ENCODE measurements at places on chromosomes 5 and 9. TPM values are rescaled to one million over a fixed set of nuclear protein-coding genes. Genes with fewer than 3 reads are reported as not detected.

The PCDH12 gene
- 14.6 TPM for total RNA-seq

The PCDHGA2 gene
- total RNA-seq: 5.7 TPM

The PCDHB16 gene
- total RNA-seq: 3.3 TPM

The TAF11L10 gene
- not detected for total RNA-seq

The TMEM174 gene
- not detected for total RNA-seq

The DPYSL3 gene
- 254 TPM for total RNA-seq

The CYLC2 gene
- total RNA-seq: not detected

The IRGM gene
- total RNA-seq: not detected

DNA sequence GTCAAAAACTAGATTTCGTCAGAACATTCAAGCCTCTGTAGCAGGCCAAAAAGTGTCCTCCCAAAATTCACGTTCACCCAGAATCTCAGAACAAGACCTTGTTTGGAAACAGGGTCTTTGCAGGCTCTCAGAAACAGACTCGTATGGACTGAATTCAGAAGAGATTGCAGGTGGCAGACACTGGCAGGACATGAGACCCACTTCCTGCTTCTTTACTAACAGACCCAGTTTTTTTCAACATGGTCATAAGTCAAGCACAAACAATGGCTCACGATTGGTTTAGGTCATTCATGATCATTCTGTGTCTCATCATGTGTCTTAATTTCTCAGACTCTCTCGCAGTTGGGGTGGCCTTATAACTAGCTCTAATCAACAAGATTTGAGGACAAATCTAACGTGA, 5.4 kb upstream of the TENT4A start:
- no peak for DNase-seq

DNA sequence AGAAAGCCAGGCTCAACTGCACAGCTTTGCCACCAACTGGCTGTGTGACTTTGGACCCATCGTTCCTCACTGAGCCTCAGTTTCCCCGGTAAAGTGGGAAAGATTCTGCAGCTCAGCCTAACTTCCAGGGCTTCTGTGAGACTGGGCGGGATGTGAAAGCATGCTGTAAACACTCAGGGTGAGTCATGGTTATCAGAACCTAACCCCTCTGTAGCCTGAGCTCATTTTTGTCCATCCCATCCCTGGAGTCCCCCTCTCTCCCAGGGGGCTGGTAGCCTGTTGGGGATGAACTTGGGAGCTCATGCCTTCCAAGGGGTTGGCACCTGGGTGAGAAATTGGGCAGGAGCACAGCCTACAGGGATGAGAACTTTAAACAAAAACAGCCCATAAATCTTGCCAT, 2.3 kb downstream of the CCDC69 start:
- DNase-seq: no peak

GRCh38 chr9:36597412-36598178, 24.9 kb downstream of the MELK start:
- DNase-seq: no peak

DNA sequence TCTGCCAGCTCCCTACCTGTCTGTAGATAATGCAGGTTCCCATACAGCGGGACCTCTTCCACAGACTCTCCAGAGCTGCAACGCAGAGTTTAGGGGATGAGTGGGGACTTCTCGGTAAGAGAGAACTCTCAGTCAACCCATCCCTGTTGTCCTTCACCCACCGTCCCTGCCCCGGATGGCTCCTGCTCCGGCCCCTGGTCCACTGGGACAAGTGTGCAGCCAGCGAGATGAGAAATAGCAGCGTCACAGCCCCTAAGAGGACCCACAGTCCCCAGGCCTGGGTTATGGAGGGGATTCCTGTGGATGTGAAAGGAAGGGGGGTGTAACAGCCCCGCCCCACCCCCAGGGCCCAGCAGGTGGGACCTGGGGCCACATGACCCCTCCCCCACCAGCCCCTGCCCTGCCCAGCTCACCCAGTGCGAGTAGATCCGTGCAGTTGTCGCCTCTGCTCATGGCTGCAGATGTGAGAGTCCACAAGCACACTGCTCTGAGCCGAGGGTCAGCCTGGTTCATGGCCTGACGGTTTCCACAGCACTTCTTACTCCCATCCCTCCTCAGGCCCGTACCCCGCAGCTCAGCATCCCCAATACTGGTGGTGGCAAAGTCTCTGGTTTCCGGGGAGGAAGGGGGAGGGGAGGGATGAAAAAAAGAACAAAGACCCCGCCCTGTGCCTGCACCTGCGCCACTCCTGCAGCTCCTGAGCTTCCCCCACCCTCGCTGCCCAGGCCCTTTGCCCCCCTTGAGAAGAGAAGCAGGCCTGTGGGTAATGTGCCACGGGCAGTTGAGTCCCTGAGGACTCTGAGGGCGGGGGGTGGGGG, at the start of gene SIT1:
TSS of gene SIT1 (minus strand) at position 591 of the 818 bp plus-strand sequence. CDS start at position 513, 78 bp downstream.
- no peak for DNase-seq

DNA sequence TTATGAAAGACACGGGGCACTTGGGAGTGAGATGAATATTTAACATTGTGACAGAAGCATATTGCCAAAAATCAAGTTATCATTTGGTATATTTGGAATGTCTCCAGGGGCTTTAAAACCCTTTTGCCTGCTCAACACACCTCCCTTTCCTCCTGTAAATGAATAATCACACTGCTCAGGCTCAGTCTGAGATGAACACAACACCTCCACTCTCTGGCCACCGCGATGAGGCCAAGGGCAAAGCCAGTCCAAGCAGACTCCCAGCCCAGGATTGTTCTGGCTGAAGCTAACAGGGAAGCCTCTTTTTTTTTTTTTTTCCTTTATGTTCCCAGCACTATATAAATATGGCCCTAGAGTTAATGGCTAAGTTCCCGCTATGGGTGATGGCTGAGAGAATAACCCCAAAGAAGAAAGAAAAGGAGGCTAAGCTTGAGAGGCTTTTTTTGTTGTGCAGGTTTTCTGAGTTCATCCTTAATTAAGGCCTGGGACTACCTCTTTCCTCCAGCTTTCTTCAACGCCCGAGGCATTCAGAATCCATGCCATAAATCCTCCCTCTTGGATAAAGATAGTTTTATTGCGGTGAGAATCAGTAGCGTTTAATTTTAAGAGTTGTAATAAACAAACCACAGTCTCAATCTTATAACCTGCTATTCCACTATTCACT, 10.5 kb upstream of the ERAP1 start:
- no peak for DNase-seq

GRCh38 chr5:57594436-57594835, 111.8 kb upstream of the ACTBL2 start:
- DNase-seq: no peak

- DNase-seq: no peak
Measured at GRCh38 chr5:130964231-130965202, 200.5 kb downstream of the HINT1 start.

DNA sequence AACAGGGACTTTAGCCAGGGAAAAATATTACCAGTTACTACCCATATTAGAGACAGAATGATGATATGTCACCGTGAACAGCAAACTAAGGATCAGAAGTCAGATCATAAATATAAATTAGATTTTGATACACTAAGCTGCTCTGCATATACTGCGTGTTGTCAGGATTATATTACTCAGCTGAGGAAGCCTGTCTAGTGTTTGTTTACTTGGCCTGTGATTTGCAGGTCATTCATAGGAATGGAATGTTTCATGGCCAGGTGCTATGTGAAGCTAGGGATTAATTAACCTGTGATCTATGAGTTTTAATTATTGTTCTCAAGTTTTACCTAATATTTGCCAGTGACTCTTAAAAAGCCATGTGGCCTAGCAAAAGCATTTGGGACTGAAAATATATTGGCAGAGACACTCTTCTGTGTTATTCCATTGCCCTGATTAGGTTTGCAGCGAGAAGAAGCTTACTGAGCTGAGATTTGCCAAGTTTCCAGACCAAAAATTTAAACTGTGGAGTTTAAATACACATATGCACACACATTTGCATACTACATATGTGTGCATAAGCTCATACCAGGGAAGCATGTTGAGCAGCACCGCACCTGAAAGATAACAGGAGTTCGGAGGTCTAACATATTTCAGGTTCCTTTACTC, 496.3 kb upstream of the GRIA1 start:
- no peak for DNase-seq

GRCh38 chr9:20906326-20906725, 125.1 kb downstream of the HACD4 start:
- no peak for DNase-seq

DNA sequence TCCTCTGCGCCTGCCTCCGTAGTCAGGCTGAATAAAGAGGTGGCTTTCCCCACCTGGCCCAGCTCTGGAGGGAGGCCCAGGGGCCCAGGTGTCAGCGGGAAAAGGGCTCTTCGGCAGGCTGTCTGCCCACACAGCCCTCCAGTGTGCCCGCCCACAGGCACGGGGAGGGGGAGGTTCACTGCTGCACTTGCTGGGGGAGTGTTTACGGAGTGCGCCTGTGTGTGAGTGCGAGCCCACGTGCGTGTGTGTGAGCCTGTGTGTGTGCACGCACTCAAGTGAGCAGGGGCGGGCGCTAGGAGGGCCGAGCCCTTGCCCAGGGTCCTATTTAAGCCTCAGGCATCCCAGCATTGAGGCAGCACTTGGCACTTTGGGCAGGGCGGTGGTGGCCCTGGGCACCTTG, 10.9 kb downstream of the DNLZ start:
- DNase-seq: no peak

DNA sequence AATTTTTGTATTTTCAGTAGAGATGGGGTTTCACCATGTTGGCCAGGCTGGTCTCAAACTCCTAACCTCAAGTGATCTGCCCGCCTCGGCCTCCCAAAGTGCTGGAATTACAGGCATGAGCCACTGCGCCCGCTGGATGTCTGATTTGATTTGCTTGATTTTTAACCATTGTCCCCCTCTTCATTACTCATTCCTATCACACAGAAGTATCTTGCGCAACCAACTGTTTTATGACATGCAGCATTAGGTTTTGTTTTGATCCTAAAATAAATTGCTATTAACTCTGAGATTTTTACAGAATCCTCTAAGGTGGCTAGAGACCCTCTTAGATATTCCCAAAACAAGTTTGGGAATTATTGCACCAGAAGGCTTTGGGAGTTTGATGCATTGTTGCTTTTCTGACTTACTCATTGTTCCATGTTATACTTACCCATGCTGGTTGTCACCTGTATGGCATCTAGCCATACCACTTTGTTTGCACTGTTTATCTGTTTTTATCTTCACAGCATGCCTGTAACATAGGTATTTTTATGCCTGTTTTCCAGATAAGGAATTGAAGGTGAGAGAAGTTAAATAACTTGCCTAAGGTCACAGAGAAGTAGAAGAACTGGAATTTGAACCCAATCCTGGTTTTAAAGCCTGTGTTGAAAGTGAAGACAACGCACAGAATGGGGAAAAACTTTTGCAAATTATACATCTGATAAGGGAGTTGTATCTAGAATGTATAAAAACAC, 35.9 kb upstream of the PWWP2A start:
- DNase-seq: no peak

GRCh38 chr5:21774801-21775200, 1078.3 kb downstream of the CDH12 start:
- DNase-seq: no peak

DNA sequence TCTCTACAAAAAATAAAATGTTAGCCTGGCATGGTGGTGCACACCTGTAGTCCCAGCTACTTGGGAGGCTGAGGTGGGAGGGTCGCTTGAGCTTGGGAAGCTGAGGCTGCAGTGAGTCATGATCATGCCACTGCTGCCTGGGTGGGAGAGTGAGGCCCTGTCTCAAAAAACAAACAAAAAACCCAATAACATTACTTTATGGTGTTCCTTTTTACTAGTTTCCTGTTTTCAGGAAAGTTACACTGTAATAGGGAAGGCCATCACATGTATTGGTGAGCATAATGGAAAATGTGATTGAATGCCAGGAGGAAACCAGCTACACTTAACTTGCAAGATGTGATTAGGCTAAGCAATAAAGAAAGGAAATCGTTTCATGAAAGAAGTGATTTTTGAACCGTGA, 42.7 kb downstream of the SV2C start:
- DNase-seq: no peak

DNA sequence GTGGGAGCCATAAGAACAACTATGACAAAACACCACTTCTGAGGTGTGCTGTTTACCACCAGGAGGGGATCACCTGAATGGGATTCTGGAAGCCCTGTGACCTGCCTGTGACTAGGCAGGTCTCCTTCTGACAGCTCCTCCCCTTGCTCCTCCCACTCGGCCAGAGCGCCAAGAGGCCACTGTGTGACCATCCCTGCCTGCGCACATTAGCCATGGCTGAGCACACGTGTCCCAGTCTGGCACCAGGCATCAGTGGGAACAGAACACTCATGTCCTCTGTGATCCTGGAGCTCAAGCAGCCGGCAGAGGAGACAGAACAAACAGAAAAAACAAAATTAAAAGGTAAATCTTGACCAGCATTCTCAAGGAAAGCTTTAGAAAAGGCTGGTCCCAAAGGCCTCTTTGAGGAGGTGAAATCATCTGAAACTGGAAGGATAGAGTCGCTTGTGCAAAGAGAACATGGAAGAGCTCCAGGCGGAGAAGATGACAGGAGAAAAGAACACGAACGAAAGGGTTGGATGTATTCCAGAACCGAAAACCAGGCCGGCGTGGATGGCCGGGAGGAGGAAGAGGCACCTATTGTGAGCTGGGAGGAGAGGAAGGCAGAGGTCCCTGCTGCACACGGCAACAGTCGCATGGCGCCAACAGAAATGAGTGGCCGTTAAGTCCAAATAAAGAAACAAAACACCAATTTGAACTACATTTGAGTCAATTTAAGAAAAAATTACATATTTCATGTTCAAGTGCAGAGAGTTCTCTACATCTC, 5.1 kb downstream of the MED10 start:
- DNase-seq: no peak

- no peak for DNase-seq
Measured at GRCh38 chr9:95003689-95004410, 277.4 kb downstream of the AOPEP start.

DNA sequence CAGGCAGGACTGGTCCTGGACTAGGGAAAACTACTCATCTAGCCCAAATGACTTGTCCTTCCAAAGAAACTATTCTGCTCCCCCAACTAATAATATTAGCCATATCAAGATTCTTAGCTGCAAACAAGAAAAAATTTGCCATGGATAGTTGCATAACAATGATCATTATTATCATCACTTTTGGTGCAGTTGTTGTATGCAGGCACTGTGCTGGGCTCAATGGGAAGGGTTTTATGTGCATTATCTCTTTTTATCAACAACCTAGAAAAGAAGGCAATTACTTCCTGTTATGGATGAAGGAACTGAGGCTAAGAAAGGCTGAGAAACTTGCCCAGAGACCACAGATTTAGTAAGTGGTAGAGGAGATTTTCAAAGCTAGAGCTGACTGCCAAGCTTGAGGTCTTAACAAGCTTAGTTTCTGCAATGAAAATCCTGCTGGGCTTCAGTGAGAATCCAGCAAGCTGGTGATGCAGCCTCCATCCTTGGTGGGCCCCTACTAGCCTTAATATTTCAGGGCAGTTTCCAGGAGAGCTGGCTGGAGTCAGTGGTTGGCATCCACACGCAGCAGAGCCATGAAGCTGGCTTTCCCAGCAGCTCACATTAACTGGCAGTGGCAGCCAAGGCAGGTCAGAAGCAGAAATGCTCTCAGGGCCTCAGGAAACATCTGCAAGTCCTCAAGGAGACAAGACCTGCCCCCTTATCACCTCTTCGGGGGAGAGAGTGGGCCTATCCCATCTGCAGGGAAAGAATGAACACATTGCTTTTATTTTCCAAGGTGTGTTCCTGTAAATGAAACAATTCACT, 20.5 kb upstream of the MEGF9 start:
- DNase-seq: no peak

GRCh38 chr5:1510631-1511030, 13.1 kb downstream of the LPCAT1 start:
- no peak for DNase-seq
